PC-3 (cell line): ENCODE measurements at places on chromosomes 4 and X.

- no peak for DNase-seq
These were observed 294.4 kb upstream of the FAT4 start for GRCh38 chr4:125020089-125021034.

DNA sequence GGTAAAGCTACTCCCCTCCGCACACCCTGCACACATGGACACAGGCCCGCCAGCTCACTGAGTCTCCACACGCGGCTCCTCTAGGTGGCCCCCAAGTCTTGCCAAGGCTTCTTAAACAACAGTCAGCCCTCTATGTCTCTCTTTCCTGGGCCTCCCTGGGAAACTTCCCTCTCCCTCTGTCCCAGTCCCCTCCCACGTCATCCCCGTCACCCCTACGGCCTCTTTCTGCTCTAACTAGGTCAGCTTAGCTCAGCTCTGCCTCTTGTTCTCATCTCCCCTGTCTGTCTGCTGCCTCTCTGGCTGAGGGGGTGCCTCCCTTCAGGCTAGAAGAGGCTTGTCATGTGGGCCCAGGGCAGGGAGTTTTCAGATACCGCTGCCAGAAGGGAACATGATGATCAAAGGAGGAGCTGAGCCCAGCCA, 38.8 kb downstream of the SEPTIN6 start:
- no peak for DNase-seq

GRCh38 chrX:148600131-148600530, 99.7 kb downstream of the AFF2 start:
- DNase-seq = no peak

DNA sequence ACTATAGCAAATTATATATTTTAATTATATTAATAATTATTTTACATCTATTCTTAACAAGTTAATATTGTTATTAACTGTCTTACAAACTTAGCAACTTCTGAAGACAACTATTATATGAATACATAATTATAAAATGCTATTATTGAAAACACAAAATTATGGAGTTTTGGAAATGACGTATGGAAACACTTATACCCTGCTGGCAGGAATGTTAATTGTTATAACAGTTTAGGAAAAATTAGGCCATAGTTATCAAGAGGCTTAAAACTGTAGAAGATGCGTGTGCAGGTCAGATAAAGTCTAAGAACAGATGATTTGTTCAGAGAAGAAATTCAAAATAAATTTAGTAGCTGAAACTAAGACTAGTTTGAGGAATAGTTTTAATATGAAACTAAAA, 211.7 kb downstream of the FAT4 start:
- DNase-seq = peak; percentile 10

DNA sequence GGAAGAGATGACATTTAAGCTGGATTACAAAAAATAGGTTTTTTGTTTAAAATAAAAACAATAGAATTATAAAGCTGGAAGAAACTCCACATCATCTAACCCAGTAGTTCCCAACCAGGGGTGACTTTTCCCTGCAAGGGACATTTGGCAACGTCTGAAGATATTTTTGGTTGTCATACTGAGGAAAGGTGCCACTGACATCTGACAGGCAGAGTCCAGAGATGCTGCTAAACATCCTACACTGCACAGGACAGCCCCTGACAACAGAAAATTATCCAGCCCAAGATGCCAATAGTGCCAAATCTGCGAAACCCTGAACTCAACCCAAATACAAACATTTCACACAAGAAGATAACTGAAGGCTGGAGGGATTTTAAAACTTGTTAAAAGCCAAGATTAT, 18.5 kb downstream of the TAB3 start:
- DNase-seq = no peak

GRCh38 chr4:24644983-24645764, 60.8 kb upstream of the DHX15 start:
- DNase-seq = peak; percentile 49

- DNase-seq = no peak
These were observed 54.4 kb downstream of the NBDY start for GRCh38 chrX:56783450-56783831.

GRCh38 chr4:158213466-158213865, 3.2 kb downstream of the TMEM144 start:
- DNase-seq = no peak

DNA sequence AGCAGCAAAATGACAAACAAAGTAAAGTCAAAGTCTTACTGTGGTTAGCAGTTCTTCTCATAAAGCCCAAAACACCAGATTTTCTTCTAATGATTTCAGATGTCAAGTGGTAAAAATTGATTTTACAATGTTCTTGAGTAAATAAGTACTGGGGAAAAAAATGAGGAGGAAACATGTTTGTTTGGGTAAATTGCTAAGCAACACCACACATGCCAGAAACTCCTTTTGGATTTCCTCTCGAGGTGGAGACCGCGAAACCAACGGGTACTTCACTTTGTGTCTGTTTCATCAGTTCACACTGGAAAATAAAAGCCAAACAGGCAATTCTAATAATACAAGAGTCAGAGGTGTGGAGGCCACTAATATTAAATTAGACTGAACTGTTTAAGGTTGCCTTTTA, 4.6 kb upstream of the PKD2 start:
- DNase-seq = no peak

GRCh38 chr4:87055311-87055710, 120.5 kb downstream of the AFF1 start:
- no peak for DNase-seq

- DNase-seq = no peak
These were observed 88.5 kb downstream of the DCUN1D4 start for GRCh38 chr4:51931461-51931860.

DNA sequence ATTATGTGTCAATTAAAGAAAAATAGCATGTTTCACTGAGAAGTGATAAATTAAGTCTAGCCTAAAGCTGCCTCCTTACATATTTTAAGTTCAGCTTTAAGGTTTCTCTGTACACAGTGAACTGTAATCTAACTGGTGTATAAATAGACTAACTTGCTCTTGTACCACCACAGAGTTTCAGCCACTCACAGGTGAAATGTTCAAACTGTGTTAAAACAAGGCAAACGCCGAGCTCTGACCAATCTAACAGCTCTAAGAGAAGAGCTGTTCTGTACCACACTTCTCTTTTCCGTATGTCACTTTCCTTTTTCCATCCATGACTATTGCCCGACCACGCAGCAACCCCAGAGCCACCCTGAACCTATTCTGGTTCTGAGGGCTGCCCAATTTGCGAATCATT, 64.5 kb downstream of the DCHS2 start:
- no peak for DNase-seq

- DNase-seq = peak; percentile 72
These were observed 88.3 kb downstream of the SHROOM2 start for GRCh38 chrX:9874483-9874882.

- no peak for DNase-seq
These were observed 23.6 kb downstream of the SH3KBP1 start for GRCh38 chrX:19863857-19864223.

- DNase-seq = no peak
These were observed 32.6 kb upstream of the GIMD1 start for GRCh38 chr4:106401157-106401556.

DNA sequence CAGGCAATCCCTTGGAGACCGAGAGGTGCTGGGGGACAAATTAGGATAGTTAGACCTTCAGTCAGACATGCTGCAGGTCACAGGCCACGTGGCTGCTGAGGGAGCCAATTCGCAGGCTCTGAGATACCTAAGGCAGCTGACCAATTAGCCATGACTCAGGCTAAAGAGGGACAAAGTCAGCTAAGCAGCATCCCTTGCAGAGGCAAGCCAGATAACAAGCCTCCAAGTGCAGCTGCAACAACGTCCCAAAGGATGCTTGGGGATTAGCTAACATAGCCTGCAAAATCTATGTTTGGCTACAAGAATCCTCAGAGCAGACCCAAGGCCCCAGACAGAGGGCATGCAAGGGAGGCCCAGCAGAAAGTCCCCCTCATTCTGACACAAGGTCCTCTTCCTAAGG, 93.5 kb downstream of the SEL1L3 start:
- DNase-seq = no peak

DNA sequence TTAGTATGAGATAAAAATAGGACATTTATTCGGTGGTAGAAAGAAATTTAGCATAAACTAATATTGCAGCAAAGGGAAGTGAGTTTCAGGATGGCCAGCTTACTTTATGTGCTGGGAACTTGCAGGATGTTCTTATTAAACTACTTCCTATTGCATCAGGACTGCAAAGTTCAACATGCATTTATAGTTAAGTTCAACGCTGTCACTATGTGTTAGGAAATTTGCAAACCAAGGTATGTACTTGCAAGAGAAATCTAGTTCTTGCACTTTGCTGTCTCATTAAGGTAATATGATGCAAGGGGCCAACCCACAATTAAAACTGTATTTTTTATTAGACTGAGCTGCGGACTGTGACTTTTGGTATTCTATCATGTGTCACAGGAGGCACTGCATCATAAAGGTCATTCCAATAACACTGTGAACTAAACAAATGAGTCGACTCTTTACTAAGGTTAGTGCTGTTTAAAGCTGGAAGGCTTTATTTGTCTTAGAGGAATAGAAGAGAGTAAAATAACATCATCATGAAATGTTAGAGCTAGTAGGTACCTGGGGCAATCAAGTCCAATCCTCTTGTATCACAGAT, 1525.7 kb upstream of the TENM3 start:
- no peak for DNase-seq

DNA sequence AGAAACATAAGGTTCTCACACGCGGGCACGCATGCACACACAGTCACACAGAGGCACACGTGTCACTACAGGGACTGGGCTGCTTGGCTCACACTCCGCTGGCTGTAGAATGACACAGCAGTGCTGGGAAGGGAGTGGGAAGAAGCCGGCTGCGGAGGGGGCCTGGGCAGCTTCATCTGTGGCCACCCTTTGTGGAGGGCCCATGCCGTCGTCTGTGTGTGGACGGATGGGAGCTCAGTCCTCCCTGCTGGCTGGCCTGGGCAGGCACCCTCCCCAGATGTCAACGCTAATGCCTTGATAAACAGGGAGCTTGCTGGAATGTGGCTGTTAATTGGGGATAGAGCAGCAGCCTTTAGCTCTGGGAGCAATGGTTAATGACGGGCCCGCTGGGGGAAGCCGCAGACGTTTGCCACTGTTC, 621.1 kb downstream of the BCOR start:
- no peak for DNase-seq

- DNase-seq = peak; percentile 47
These were observed 1.6 kb upstream of the LIN54 start for GRCh38 chr4:83012200-83012686.

GRCh38 chr4:161714022-161714751, 449.6 kb downstream of the FSTL5 start:
- DNase-seq = peak; percentile 77

DNA sequence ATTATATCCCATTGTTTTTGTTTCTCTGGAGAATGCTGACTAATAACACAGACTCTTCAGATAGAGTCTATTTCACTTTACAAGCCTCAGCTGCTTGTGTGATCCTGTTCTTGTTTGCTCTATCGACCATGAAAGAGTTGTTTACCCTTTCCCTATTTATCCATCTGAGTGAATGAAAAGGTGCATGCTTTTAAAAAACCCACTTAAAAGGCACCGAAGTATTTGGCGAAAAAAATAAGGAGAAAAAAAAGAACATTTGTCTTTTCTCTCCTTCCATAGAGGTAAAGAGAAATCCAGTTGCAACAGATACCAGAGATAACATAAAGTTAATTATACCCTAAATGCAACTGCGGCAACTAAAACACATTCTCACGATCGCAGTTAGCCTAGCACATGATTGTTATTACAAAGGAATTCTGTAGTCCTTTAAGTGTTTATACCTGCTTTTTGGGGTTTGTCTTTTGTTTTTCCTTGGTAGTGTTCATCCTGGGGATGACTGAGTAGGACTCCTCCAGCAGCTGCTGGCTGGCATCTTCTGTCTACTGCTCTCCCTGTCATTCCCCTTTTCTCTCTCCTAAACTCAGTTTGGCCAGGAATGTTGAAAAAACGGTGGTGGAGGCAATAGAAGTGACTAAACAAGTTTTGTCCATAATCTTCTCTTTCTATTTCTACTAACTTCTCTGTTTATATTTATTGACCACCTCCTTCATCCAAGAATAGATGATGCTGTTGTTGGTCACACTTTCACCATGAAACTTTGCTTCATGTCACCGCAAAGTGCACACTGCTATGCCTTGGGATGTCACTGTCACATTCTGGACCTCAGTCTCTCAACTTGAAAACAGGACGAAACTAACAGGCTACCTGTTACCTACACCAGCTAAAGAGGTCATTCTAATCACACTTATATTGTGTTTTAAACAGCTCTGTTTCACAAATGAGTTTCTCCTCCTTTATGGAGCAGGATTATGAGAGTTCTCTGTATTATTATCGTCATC, 41.9 kb upstream of the FRAS1 start:
- no peak for DNase-seq

- peak; percentile 68 for DNase-seq
These were observed 82.9 kb downstream of the CLCN4 start for GRCh38 chrX:10239611-10240064.

DNA sequence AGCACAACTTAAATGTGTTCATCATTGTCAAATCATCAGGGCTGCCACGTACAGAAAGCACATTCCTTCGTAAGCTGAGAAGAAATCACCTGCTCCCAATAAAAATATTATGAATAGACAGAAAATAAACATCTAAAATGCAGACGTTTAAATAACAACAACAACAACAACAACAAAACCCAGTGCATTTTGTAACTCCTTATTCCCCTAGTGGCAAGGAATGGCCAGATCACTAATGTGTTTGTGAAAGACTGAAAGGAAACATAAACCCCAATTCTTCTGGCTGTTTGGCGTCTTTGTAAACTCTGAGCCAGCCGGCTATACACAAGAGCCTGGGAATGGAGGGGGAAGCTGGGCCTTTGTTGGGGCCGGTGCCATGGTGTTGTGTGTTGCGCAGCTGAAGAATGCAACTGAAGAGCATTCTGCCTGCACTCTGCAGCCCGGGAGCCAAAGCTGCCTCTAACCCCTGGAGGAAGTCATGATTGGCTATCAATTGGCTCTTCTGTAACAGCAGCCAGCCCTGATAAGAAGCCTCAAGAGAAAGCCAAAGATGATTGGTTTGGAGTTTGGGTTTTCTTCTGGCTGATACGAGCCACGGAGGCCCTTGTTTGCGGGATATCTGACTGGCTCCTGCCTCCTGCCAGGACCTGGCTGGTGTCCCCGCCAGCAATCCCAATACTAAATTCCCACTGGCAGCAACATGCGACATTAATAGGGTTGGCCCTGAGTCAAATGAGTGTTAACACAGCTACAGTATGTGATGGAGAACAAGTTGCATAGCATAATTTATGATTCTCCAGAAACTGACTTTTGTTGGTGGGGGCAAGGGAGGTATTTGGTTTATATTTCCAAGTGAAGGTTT, 89.7 kb upstream of the TFDP3 start:
- no peak for DNase-seq

GRCh38 chr4:120921456-120922380, 808 bp downstream of the PRDM5 start:
- peak; percentile 53 for DNase-seq
